8988T (cell line): ENCODE measurements at places on chromosomes 6 and 20.

- no peak for DNase-seq
Observed at GRCh38 chr6:44404715-44405099, 17.2 kb downstream of the CDC5L start.

DNA sequence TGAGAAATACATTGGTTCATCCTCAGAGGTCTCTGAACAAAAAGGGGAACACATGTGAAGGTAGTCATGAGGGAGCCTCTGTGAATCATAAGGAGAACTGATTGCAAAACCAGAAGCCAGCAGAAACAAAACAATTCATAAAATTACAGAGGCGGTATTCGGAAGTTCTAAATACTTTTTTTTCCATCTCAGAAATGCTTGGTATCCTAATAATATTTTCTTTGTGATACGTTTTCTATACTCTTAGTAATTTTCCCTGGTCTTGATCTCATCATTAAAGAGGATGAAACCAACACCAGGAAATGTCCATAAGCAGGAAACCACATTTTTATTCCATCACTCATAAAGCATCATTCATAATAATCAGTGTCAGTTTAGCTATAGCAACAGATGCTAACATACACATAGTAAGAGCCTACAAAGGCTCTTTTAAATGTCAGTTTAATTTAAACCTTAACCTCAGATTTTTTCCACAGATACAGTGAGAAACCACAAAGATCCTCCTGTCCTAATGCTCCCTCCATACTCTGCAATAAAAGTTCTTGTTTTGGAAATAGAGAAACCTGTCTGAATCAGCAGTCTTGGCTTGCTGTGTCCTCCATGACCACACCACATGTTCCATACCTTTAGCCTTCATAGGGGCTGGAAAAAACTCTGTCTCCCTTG, 29.2 kb downstream of the SGK1 start:
- DNase-seq = no peak

- DNase-seq = no peak
Observed at GRCh38 chr6:33075208-33075567, 602 bp upstream of the HLA-DPB1 start.

DNA sequence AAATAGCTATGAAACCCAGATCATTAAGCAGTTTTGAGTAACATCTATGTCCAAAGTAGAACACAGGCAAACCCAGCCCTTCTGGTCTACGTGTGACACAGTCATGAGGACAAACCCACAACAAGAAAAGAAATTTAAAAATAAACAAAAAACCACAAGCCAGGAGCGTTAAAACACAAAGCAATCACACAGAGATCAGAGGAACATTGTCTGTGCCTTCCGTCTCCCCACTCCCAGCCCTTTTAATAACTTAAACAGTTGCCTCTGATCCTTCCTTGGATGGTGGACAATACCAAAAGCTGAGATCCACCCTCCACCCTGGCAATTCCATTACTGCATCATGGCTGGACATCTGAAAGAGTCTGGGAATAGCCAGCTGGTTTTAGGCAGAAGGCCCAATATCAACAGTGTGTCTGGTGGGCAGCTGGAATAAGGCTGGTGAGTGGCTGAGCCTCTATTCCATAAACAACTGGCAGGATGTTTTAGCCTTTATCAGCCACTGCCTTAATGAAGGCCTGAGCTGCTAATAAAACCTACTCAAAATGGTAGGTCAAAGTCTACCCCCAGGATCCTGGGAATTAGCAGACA, 15.7 kb upstream of the LAMA4 start:
- DNase-seq = no peak

GRCh38 chr6:27157459-27158315, 89.8 kb upstream of the PRSS16 start:
- no peak for DNase-seq

DNA sequence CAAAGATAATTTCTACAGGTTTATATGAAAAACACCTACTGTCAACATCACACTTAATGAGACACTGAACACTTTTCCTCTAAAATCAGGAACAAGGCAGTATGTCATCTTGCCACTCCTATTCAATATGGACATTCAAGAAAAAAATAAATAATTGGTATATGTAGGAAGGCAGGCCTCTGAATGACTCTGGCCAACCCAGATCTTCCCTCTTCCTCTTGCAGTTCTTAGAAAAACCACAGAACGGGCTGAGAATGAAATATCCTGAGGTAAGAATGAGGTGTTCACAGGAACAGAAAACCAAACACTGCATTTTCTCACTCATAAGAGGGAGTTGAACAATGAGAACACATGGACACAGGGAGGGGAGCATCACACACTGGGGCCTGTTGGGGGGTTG, 1207.2 kb upstream of the CITED2 start:
- DNase-seq = no peak

DNA sequence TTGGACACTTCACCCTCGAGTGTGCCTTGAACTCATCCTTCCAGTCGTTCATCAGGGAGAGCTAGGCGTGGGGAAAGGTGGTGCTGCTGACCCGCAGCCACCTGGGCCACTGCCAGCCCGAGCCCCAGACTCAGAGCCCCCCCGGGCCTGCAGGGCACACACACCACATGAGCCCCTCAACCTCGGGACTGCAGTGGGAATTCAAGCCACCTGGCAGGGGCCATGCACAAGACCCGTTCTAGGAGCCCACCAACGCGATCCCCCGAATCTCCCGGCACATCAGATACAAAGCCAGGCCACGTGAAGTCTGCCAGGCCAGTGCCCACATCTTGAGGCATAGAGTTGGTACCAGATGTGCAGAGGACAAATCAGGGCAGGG, 2.8 kb downstream of the ZNF512B start:
- DNase-seq = no peak

- no peak for DNase-seq
Observed at GRCh38 chr6:166463359-166464067, 80.8 kb upstream of the MPC1 start.

DNA sequence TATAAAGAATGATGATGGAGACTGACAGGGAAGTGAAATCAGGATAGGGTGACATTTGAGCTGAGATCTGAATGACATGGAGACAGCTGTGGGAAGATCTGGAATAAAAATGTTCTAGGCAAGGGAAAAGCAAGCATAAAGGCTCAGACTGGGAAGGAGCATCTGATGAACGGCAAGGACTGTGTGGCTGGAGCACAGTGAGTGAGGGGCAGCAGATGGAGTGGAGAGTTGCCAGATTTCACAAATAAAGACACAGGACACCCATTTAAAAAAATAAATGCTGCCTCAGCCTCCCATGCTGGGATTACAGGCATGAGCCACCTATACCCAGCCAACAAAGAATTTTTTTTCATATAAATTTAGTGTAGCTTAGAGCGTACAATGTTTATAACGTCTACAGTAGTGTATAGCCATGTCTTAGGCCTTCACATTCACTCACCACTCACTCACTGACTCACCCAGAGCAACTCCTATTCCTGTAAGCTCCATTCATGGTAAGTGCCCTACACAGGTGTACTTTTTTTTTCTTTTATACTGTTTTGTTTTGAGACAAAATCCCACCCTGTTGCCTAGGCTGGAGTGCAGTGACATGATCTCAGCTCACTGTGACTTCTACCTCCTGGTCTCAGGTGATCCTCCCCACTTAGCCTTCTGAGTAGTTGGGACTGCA, 2.4 kb upstream of the ZBTB24 start:
- no peak for DNase-seq
